PC-9 (cell line): ENCODE measurements at places on chromosomes 2 and 18. TPM values are rescaled to one million over a fixed set of nuclear protein-coding genes. Genes with fewer than 3 reads are reported as not detected.

The LDLRAD4 gene
- 1.2 and 1.7 TPM in 2 replicates for total RNA-seq

The COLEC11 gene
- 2.4 and 4.6 TPM in 2 replicates for total RNA-seq

The IL36G gene
- not detected in 2 replicates for total RNA-seq

The ADRA2B gene
- total RNA-seq = 0.26 and 0.55 TPM in 2 replicates

- DNase-seq = no peak
These were observed 48.5 kb downstream of the RTN4 start for GRCh38 chr2:55001716-55002115.

GRCh38 chr2:150426724-150427123, 60.7 kb downstream of the RND3 start:
- DNase-seq = no peak
